ENCODE measurements at places on chromosomes 3 and 15. TPM values are rescaled to one million over a fixed set of nuclear protein-coding genes. Genes with fewer than 3 reads are reported as not detected.

The PLAAT1 gene
- 1.1 TPM for polyA plus RNA-seq

The RAB7A gene
- polyA plus RNA-seq: 187 TPM

- no peak for DNase-seq
Measured at GRCh38 chr15:68644083-68644904, 65.5 kb downstream of the CORO2B start.

DNA sequence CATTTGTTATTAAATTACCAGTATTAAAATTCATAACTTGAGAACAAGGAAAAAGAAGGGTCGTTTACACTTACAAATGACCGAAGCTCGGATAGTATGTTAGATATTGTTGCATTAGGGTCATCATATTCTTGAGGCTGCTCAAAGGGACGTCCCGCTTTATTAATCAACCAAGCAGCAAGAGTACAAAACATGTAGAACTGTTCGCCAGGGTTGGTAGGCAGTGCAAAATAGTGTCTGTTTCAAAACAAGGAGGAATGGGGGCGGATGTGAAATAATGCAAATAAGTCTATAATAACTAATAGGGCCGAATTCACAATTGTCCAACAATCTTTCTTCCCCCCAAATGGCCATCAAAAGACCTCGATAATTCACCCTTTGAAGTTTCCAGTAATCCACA is 2.9 kb downstream of the IFT57 start:
- no peak for DNase-seq

DNA sequence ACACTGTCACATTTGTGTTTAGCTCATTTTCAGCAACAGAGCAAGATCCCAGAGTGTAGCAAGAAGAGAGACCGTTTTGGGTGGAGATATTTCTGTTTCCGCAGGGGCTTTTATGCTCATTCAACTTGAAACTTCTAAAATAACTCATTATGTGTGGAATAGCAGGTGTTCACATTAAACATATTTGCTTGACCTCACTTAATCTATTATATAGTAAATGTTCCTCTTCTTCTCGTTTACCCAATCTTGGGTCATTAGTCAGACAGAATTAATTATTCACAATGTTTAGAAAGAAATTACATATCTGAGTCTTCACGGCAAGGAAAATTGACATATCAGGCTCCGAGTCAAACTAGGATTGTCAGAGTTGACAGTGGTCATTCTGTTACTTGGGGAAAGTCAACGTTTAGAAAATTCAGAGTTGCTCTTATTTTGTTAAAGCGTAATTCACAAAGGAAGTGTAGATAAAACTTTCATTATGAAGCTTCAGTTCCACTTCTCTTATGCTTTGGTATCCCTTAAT is 222.9 kb downstream of the TPRG1 start:
- no peak for DNase-seq

Measured in right lung (tissue), 10 donors.